ENCODE measurements at places on chromosomes 6 and 20. TPM values are rescaled to one million over a fixed set of nuclear protein-coding genes. Genes with fewer than 3 reads are reported as not detected.
A peak's percentile ranks its signal among the peaks of the same experiment; 100 is the strongest.

- DNase-seq, result no peak
- no peak overlapping the region for H3K4me3 ChIP-seq
- H3K27ac ChIP-seq, result no peak overlapping the region
- H3K36me3 ChIP-seq, result no peaks in the 10 kb centered on the region
- peaks cover 4% of the 10 kb centered on the region for H3K4me1 ChIP-seq
- no peaks in the 10 kb centered on the region for H3K27me3 ChIP-seq
Measured at GRCh38 chr6:53236241-53236640, 87.6 kb upstream of the GCM1 start.

DNA sequence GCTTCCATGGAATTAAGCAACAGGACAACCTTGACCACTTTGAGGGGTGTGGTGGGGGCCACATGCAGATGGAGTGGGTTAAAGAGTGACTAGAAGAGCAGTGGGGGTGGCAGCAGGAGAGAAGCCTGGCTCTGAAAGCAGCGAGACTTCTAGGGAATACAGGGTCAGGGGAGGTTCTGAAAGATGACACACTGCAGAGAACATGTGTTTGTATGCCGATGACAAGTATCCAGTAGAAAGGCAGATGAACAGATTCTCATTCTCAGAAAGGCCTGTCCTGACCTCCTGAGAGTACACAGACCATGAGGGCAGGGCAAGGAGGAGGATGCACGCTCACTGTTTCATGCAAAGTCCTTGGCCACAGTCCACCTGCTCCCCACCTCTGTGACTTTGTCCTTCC, 2.9 kb downstream of the LPA start:
- no peaks in the 10 kb centered on the region for H3K4me1 ChIP-seq
- H3K27ac ChIP-seq, result no peak overlapping the region
- no peaks in the 10 kb centered on the region for H3K36me3 ChIP-seq
- DNase-seq, result no peak
- no peak overlapping the region for H3K4me3 ChIP-seq

DNA sequence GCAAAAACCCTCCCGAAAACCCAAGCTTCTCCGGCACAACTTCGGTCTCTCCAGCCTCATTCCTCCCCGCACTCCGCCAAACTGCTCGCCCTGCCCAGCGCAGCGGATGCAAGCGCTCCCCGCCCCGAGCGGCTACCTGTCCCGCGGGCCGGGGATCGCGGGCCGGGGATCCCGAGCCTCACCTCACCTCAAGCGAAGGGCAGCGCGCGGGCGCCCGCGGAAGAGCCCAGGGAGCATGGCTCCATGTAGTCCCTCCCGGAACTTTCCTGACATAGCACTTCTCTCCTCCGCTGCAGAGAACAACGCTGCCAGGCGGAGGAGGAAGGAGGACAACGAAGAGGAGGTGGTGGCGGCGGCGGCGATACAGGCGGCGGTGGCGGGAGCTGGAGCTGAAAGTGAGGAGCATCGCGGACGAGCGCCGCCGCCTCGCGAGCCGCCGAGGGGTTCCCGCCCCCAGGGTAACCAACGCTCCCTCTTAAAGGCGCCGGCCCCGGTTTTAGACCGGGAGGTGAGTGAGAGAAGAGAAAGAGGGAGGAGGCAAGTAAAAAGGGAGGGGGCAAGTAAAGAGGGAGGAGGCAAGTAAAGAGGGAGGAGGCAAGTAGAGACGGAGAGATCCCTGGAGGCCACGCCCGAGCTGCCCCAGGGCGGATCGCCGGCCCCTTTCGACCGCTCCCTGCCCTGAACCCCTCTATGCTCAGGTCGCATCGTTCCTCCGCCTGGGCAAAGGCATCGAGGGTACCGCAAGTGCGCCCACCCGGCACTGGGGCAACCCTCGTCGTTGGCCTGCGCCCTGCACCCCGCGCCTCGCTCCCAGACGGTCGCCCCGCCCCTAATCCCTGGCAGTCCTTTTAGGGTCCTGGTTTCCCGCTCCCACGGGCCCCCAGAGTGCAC, at the start of gene GPR63:
Gene GPR63 (minus strand): TSS at position 397 of the 891 bp plus-strand sequence. CDS start 37,746 bp downstream, outside the sequence.
- H3K4me1 ChIP-seq, result peaks cover 16% of the 10 kb centered on the region
- peak within 1 kb of the TSS; percentile 99 for H3K27ac ChIP-seq
- peak; percentile 63 for DNase-seq
- peaks cover 23% of the 10 kb centered on the region for H3K27me3 ChIP-seq

DNA sequence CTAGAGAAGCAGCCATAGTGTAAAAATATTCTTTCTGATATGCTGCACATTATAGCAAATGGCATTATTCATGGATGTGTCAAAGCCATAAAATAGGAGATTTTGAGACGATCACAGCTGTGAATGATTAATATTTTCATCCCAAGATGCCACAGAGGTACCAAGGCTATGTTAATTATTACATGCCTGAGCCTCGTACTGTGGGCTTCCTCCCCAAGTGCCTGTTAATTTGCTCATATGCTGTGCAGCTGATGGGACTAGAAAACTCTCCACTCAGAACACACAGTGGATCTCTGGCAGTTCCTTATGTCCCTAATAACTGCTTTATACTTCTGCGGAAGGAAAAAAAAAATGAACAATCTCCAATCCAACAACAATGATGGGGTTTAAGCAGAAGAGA, 184.9 kb upstream of the TSHZ2 start:
- no peaks in the 10 kb centered on the region for H3K27me3 ChIP-seq
- no peaks in the 10 kb centered on the region for H3K36me3 ChIP-seq
- no peak overlapping the region for H3K27ac ChIP-seq

- no peak overlapping the region for H3K27ac ChIP-seq
- H3K4me3 ChIP-seq, result no peak overlapping the region
- no peaks in the 10 kb centered on the region for H3K27me3 ChIP-seq
- DNase-seq, result no peak
Measured at GRCh38 chr20:4664691-4665360, 56.9 kb upstream of the PRND start.

DNA sequence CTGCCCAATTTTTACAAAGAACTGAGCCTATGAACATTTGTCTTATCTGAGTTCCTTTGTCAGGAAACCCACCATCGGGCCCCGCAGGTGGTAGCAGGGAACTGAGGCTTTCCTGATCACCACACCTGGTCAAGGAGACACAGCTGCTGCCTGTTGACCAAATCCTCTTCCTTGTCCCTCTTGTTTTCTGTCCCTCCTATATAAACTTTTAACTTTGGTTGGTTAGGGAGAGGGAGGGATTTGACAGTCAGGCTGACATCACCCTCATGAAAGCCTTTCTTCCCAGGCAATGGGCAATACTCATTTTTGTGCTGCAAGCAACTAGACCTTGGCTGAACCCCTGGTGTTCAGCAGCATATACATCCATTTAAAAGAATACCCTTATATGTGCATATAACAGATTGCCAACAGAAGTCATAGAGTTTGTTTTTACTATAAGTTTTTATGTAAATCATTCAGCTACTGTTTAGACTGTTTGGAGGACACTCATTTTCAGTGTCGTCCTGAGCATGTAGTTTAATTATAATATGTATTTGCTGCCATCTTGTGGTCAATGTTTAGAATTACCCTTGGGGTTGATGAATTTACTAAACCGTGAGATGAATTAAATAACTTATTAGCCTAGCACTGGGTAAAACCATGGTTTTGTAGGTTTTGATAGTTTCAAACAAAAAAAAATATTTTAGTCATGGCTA, 17.0 kb downstream of the CRISP1 start:
- no peak overlapping the region for H3K27ac ChIP-seq
- H3K4me3 ChIP-seq, result no peak overlapping the region
- no peaks in the 10 kb centered on the region for H3K27me3 ChIP-seq
- H3K36me3 ChIP-seq, result no peaks in the 10 kb centered on the region

DNA sequence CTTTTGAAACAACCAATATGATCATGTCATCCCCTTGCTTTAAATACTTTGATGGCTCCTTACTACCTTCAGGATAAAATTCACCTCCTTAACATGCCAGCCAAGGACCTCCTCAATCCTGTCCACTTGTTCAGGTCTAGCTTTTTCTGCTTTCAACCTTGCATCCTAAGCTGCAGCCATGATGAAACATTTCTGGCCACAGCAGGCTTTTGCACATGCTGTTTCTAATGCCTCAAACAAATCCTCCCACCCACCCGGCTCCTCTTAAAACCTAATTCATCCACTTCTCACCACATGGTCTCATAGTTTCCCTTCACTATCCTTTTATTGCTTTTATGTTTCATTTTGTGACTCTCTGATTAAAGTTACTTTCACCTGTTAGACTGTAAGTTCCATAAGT, 124.6 kb downstream of the MYB start:
- H3K27me3 ChIP-seq, result no peaks in the 10 kb centered on the region
- no peak overlapping the region for H3K4me3 ChIP-seq

GRCh38 chr20:10960416-10960815, 286.6 kb upstream of the JAG1 start:
- no peak overlapping the region for H3K4me3 ChIP-seq
- H3K27ac ChIP-seq, result no peak overlapping the region
- DNase-seq, result no peak
- no peaks in the 10 kb centered on the region for H3K27me3 ChIP-seq
- no peaks in the 10 kb centered on the region for H3K4me1 ChIP-seq

GRCh38 chr20:58880994-58881752, 28.7 kb downstream of the GNAS start:
- H3K27me3 ChIP-seq, result no peaks in the 10 kb centered on the region
- no peak overlapping the region for H3K4me3 ChIP-seq
- H3K27ac ChIP-seq, result no peak overlapping the region
- H3K4me1 ChIP-seq, result peaks cover 50% of the 10 kb centered on the region

DNA sequence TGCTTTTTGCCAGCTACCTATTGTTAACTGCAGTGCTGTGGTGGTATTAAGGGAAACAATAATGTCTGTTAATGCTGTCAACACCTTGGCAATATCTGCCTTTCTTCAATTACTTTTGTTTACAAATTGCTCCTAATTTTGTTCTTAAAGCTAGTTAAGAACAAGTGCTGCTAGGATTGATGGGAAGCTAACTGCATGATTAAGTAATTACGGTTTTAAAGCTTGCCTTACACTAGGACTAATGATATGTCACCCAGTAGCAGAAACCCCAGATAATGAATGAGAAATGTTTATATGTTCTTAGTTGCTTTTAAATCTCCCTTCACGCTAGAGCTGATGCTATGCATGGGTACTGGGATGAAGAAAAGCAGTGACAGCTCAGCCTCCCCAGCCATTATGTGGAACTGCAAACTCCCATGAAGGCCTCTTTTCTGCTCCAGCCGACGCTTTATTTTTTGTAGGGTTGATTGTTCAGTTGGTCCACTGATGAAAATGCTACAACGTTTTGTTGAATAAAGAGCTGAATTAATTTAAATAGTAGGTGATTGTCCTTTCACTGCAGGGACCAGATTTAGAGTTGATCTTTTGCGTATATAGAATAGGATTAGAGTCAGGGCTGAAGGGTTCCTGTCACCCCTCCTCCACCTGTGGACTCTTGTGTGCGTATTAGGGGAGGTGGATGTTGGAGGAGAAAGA, 610.5 kb downstream of the TFAP2B start:
- no peak overlapping the region for H3K27ac ChIP-seq
- peaks cover 5% of the 10 kb centered on the region for H3K27me3 ChIP-seq
- peak overlapping the region; percentile 1 for H3K4me3 ChIP-seq
- no peak for DNase-seq

GRCh38 chr6:157158456-157158855, 164.9 kb downstream of the TMEM242 start:
- peaks cover 19% of the 10 kb centered on the region for H3K4me1 ChIP-seq
- H3K4me3 ChIP-seq, result no peak overlapping the region
- H3K27me3 ChIP-seq, result no peaks in the 10 kb centered on the region

DNA sequence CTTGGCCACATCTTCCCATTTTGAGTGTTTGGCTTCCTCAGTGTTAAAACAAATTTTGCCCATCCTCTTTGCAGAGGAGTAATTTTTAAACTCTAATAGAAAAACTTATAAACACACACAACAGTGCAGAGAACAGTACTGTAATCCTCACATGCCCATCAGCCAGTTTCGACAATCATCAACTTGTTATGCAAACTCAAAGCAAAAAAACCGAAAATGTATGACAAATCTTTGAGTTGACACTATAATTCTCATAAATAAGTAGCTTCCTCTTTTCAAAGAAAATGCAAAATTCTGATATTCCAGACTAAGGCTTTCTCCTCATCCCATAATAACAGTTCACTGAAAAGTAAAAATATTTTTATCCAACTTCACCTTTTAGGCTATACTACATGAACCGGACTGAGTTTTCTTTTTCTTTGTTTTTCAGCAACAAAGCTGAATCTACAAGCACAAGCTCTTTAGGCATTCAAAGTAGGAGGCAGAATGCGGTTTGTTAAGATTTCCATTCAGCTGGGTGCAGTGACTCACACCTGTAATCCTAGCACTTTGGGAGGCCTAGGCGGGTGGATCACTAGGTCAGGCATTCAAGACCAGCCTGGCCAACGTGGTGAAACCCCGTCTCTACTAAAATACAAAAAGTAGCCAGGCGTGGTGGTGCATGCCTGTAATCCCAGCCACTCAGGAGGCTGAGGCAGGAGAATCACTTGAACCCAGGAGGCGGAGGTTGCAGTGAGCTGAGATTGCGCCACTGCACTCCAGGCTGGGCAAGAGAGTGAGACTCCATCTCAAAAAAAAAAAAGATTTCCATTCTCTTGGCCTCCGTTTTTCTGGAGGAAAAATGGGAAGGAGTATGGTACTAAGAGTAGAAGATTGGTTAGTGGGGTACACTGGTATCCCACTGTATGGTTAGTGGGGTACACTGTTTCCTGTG, 74.8 kb downstream of the GCNT2 start:
- H3K4me3 ChIP-seq, result no peak overlapping the region
- DNase-seq, result no peak
- no peak overlapping the region for H3K27ac ChIP-seq
- no peaks in the 10 kb centered on the region for H3K36me3 ChIP-seq

DNA sequence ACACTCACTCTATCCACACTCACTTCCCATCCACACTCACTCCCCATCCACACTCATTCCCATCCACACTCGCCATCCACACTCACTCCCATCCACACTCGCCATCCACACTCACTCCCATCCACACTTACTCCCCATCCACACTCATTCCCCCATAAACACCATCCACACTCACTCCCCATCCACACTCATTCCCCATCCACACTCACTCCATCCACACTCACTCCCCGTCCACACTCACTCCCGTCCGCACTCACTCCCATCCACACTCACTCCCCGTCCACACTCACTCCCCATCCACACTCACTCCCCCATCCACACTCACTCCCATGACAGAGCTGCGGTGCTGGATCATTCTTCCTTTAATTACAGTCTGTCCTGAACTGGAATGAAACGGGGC, 17.1 kb downstream of the THBS2 start:
- peaks cover 5% of the 10 kb centered on the region for H3K36me3 ChIP-seq
- no peaks in the 10 kb centered on the region for H3K4me1 ChIP-seq
- no peak overlapping the region for H3K4me3 ChIP-seq

The BTNL2 gene
- total RNA-seq, result not detected

The KAT14 gene
- total RNA-seq, result 31.9 TPM

The KCNG1 gene
- total RNA-seq, result 4.5 TPM

The ANKEF1 gene
- total RNA-seq, result 3.7 TPM

Data from neural crest cell (in vitro differentiated cells).